ENCODE measurements at places on chromosomes 13 and 19. TPM values are rescaled to one million over a fixed set of nuclear protein-coding genes. Genes with fewer than 3 reads are reported as not detected.

The CEACAM20 gene
- total RNA-seq: not detected

The ZNF724 gene
- 13.3 TPM for total RNA-seq

The CAMSAP3 gene
- 13.7 TPM for total RNA-seq

The SMAD9 gene
- total RNA-seq: 43.2 TPM

The PCDH9 gene
- total RNA-seq: 55.4 TPM
